Activated T-cell treated with anti-CD3 and anti-CD28 coated beads, Interleukin-2, amount 50 U/mL, for 48 hours (primary cell): ENCODE measurements at places on chromosomes 11 and 22.
A peak's percentile ranks its signal among the peaks of the same experiment; 100 is the strongest.

GRCh38 chr11:130472434-130472961, 24.1 kb downstream of the ADAMTS15 start:
- DNase-seq = no peak

DNA sequence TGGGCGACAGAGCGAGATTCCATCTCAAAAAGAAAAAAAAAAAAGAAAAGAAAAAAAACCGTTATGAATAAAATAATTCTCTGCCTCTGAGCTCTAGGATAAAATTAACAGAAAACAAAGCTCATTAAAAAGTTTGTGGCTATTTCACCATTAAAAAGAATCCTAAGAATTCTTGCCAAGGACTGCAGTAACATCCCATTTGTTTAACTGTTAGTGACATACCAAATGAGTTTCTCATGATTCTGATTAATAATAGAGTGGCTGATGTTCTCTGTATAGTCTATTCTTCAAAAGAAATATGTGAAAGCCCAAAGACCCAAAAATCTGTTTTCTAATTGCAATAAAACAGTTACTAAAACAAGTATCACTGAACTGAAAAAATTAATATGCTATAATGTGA, 19.7 kb downstream of the CLNS1A start:
- DNase-seq = no peak

DNA sequence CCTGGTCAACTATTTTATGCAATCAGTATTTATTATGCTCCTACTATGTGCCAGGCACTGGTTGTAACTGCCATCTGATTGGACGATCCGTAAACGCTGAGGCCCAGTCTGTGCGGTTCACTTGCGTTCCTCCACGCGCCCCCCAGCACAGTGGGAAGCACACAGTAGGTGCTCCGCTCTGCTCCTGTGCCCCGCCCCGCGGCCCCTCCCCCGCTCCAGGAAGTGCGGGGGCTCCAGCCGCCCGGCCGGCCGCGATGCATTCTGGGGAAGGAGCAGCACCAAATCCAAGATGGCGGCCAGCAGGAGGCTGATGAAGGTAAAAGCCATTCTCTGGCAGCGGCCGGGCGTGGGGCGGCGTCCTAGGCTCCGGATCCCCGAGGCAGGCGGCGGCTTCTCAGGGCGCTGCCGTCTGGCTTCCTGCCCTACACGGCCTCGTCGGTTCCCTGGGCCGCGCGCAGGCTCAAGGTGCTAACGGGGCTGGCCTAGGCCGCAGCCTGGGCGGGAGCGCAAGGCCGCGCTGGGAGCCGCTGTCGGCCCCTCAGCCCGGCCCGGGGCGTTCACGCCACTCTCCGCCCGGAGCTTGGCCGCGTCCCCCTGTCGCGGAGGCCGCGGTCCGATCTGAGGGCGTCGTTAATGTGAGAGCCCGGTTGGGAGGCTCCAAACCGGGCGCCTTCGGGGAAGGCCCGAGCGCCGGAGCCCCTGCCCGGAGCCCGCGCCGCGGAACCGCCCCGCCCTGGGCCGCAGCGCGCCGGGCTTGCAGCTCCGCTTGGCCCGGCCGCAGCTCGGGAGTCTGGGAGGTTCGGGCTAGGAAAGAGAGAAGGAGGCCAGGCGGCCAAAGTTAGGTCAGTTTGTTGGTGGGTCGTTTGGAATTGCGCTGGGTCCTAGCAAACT, at the start of gene UBE2L3:
TSS of gene UBE2L3 (plus strand) at position 259 of the 891 bp plus-strand sequence. CDS start at position 290, 31 bp downstream.
- peak; percentile 89 for DNase-seq

- DNase-seq = no peak
Observed at GRCh38 chr11:44561275-44561805, 4.1 kb upstream of the CD82 start.

DNA sequence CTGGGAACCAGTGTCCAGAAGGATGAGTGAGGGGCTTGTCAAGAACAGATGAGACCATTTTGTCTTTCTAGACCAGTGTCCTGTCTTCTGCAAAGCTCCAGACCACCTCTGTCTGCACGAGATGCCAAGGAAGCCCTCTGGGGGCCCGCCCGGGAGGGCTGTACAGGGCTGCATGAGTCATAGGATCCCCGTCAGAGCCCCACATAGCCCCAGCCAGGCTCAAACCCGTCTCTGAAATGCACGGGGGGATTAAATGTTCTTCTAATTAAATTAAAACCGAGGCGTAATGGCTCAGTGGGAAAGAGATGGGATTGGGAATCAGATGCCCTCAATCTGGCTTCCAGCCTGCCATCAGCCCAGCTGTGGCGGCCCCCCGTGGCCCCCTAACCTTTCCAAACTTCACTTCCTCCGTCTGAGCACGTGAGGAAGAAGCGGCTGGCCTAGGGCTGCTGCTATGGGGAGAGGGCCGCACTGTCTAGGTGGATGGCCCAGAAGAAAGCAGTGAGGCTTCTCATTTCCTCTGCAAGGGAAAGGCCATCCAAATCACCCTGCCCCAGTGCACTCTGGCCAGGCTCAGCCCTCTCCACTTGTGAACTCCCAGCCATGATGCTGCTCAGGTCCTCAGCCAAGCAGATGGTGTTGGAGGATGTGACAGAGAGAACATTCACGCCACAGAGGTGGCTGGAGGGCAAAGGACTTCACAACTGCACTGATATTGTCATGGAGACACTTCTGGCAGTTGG, 32.8 kb downstream of the KCNQ1OT1 start:
- peak; percentile 5 for DNase-seq

DNA sequence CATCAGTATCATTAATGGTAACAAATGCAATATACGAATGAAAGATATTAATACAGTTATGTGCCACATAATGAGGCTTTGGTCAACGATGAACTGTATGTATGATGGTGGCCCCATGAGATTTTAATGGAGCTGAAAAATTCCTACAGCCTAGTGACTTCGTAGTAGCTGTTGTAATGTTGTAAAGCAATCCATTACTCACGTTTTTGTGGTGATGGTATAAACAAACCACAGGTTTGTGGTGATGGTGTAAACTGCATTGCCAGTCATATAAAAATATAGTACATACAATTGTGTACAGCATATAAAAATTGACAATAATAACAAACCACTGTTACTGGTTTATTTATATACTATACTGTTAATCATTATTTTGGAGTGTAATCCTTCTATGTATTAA, 27.4 kb upstream of the GRIA4 start:
- DNase-seq = no peak

- DNase-seq = no peak
Observed at GRCh38 chr11:68541991-68542390, 81.4 kb downstream of the PPP6R3 start.

DNA sequence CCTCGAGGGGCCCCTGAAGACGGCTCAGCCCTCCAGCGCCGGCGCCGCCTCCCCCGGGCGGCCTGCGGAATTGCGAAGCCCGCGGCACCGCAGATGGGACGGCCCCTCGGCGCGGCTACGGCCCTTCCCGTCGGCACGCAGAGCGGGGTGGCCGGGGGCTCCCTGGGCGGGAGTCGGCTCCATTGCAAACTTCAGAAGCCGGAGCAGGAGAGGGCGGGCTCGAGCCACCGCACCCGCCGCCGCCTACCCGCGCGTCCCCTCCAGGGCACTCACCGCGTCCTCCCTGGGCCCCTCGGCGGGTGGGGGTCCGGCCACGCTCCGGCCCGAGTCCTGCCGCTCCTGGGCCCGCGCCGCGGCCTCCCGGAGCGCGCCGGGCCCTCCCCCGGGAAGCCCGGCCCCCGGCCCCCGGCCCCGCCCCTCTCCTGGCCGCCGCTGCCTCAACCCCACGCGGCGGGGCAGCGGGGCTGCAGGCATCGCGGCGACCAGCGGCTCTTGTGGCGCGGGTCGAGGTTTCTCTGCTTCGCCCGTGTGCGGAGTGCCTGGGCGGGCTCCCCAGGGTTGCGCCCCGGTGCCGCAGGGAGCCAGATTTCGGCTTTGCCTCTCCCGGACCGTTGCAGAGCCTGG, at the start of gene PACSIN3:
TSS of gene PACSIN3 (minus strand) at position 359 of the 624 bp plus-strand sequence. CDS start 3,707 bp downstream, outside the sequence.
- peak; percentile 59 for DNase-seq

DNA sequence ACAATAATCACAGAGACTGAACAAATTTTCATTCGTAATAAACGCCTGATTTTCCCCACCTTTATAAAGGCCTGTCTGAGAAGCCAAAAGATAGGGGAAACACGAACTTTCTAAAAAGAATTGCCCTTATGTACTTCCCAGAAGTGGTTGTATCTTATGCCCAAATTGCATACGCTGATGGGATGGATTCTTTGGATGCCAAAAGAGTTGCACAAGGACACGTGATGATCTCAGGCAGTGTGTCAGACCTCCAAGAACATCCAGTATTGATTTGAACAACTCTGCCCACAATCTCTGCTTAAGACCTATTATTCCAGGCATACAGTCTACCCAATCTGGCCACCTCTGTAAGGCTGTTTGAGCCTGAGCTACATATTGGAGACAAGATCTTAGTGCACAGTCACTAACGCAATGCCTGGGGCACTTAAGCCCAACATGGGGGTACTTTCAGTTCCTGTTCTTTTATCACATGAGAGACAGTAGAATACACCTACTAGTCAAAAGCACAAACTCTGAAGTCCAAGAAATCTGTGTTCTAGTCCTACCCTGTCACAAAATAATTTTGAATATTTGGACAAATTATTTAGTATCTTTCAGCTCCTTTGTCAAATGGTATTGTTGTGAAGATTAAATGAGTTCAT, 38.9 kb downstream of the OR10A6 start:
- no peak for DNase-seq

- DNase-seq = no peak
Observed at GRCh38 chr22:42619261-42620063, 4.8 kb upstream of the POLDIP3 start.

- DNase-seq = peak; percentile 33
Observed at GRCh38 chr22:41237036-41237706, 3.6 kb downstream of the CHADL start.

GRCh38 chr11:103779054-103779453, 257.4 kb upstream of the DDI1 start:
- no peak for DNase-seq

- DNase-seq = peak; percentile 28
Observed at GRCh38 chr11:79076526-79077115, 364.2 kb downstream of the TENM4 start.

- peak; percentile 54 for DNase-seq
Observed at GRCh38 chr22:39237318-39238100, 7.3 kb downstream of the PDGFB start.

GRCh38 chr22:22085702-22086500, 103.3 kb upstream of the TOP3B start:
- DNase-seq = no peak

DNA sequence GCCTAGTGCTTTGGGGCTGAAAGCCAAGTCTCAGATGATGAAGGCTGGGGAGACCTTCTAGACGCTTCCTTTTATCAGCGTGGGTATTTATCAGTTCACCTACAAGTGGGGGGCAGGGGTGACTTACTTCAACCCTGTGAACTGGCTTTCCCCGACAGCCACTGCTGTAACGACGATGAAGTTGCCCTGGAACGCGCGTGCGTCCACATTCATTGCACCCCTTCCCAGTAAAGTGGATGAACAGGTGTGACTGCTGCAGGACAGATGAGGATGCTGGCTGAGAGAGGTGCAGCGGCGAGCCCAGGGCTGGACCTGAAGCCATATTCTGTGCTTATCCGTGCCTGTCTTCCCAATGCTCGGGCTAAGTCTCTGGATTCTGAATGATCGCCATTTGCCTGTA, 1122.3 kb downstream of the TBC1D22A start:
- DNase-seq = no peak

DNA sequence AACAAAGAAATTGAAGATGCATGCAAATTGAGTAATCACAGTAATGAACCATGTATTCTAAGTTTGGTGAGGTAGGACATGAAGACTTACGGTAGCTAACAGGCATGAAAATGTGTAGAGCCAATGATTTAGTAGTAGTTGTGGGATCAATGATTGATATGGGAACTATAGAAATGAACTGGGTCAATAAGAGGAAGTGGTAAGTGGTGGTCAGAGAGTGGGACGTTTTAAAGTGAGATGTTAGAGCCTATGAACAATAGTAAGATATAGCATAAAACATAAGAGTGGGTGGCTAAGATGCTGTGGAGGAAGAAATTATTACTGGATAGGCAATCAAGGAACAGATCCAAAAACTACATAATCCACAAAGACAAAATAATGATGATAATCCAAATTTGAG, 45.0 kb downstream of the DLG2 start:
- no peak for DNase-seq

DNA sequence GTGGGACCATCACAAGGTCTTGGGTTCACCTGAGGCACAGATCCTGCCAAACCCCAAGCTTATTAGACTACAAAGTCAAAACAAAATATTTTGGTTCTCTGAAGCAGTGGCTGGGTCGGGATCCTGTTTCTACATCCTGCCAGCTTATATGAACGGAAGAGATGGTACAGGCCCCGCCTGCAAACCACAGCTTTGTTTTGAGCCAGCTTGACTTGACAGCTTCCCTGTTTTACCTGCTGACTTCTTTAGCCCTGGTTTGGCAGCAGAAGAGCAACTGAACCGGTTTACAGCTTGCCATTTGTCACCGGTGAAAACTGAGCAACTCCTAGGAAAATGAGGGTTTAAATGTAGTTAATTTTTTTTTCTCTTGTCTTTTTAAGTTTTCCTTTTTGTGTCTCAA, 11.4 kb downstream of the PACS1 start:
- peak; percentile 72 for DNase-seq

GRCh38 chr11:72012897-72013721, 14.4 kb downstream of the IL18BP start:
- DNase-seq = no peak

- DNase-seq = no peak
Observed at GRCh38 chr11:43933226-43933607, 9.2 kb upstream of the C11orf96 start.

- DNase-seq = no peak
Observed at GRCh38 chr11:2806351-2807024, 79.1 kb downstream of the CDKN1C start.

- DNase-seq = peak; percentile 97
Observed at GRCh38 chr11:65416341-65416824, 6.2 kb upstream of the NEAT1 start.

GRCh38 chr22:19114984-19115552, 7.1 kb downstream of the DGCR2 start:
- no peak for DNase-seq

GRCh38 chr11:95517453-95517852, 272.1 kb downstream of the FAM76B start:
- no peak for DNase-seq

- no peak for DNase-seq
Observed at GRCh38 chr11:11444027-11444803, 91.2 kb upstream of the CSNK2A3 start.

DNA sequence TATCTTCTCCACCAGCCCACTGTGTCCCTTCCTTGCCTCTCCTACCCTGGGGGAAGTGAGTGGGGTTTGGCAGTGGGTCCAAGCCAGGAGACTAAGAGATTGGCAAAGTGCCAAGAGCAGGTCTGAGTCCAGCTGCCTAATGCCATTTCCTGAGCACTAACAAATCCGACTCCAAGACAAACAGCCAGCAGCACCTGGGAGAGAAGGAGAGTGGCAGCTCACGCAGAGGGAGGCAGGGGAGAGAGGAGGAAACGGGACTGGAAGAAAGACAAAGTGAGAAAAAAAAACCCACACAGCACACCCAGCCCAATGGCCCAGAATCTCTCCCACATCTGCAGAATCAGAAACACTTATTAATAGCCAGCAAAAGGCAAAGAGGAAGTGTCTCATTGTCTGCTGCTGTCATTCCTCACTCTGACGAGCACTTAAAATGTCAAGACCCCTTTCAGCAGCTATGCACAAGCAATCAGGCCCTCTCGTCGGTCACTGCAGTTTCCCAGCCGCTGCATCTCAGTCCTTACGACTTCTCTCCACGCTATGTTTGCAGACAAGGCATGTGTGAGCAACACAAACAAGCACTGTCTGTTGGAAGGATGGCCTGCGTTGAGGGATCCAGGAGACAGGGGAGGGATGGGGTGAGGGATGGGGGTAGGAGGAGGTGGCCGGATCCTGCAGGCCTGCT, 558.4 kb upstream of the CADM1 start:
- DNase-seq = no peak

GRCh38 chr11:76371170-76371569, 9.8 kb downstream of the THAP12 start:
- DNase-seq = peak; percentile 43

- DNase-seq = peak; percentile 87
Observed at GRCh38 chr11:75140269-75141138, 10.4 kb upstream of the SLCO2B1 start.
